ENCODE measurements at places on chromosomes 1 and 21.

DNA sequence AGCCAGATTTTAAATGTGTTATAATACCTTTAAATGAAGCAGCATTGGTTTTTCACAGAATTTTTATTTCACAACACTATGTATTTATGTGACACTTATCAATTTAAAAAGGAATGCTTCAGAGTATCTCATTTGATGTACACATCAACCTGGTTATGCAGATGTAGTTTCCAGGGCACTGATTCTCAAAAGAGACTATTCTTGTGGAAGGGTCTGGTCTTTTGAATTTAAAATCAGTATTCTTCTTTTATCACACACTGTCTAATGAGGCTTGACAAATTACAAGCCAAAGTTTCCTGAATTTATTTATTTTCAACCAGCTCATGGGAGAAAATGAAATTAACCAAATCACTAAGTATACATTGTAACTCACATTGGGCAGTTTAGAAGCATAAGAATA, 87.4 kb downstream of the NTPCR start:
- no peak for DNase-seq

DNA sequence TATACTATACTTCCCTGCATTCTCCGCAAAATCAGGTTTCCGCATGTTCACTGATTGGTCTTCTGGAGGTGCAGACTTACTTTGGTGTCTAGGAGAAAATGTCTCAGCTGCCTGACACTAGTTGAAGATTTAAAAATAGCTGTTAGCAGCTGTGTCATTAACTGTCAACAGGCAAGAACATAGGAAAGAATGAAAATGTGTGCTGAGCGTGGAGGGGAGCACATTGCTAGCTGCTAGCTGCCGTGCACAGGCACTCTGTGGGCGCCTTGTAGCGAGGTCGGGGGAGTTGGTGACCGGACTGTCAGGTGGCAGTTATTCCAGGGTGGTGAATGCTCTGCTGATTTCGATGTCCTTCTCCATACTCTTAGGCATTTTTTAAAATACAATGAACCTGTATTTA, 5.2 kb downstream of the FAAH start:
- DNase-seq: no peak

GRCh38 chr1:222522105-222522915, 25.6 kb downstream of the HHIPL2 start:
- DNase-seq: no peak

GRCh38 chr1:120176092-120176855, at the start of gene SEC22B:
Gene SEC22B (minus strand): TSS chr1:120176520. CDS start chr1:120176381, 139 bp downstream.
- peak; percentile 96 for DNase-seq

- no peak for DNase-seq
These were observed 371.1 kb upstream of the C1orf87 start for GRCh38 chr1:60444680-60445079.

GRCh38 chr1:77538956-77539518, 143.4 kb downstream of the ZZZ3 start:
- DNase-seq: peak; percentile 71

- peak; percentile 42 for DNase-seq
These were observed 29.3 kb upstream of the DDAH1 start for GRCh38 chr1:85494074-85494903.

DNA sequence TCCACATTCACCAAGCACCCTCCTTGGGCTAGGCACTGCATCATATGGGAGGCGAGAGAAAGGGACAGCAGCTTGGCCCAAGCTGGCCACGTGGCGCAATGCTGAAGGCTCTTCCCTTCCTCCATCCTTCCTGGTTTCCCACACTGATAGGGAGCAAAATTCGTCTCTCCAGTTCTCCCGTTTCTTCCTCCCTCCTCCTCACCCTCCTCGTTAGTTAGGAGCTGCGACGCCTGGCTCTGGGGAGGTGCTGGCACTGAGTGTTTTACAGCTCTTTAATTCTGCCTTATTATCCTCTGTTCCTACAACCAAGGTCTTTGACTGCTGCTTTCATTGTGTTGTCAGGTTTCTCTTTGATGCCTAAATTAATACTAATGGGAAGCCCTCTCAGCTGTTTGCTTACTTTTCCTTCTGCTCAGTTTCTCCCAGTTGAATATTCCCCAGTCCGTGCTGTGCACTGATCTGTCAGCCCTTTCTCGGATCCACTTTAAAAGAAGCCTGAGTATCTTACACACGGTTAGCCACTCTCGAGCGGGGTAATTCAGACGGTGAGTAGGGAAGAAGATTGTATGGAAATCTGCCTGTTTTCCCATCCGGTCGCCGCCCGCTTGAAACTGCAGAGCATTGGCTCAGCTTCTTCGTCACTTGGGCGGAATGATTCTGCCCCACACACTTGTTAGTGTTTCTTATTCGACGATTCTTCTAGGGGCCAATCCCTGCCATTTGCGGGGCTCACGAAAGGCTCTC, 56.2 kb upstream of the SMYD2 start:
- DNase-seq: no peak

- DNase-seq: no peak
These were observed 16.9 kb downstream of the AVPR1B start for GRCh38 chr1:206100226-206100815.

DNA sequence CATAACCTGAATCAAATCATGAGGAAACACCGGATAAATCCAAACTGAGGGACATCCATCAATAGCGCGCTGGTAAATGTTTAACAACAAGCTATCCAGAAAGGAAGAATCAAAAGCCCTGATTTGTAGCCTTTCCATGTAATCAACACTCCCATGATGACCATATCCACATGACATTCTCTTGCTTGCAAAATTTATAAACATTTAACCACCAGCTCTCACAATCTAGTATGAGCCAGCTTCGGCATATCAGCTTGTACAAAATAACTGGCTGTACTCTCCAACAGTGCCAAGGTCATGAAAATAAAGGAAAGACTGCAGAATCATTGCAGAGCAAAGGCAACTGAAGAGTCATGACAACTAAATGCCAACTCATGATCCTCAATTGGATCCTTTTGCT, 15.7 kb downstream of the HSD11B1 start:
- no peak for DNase-seq

DNA sequence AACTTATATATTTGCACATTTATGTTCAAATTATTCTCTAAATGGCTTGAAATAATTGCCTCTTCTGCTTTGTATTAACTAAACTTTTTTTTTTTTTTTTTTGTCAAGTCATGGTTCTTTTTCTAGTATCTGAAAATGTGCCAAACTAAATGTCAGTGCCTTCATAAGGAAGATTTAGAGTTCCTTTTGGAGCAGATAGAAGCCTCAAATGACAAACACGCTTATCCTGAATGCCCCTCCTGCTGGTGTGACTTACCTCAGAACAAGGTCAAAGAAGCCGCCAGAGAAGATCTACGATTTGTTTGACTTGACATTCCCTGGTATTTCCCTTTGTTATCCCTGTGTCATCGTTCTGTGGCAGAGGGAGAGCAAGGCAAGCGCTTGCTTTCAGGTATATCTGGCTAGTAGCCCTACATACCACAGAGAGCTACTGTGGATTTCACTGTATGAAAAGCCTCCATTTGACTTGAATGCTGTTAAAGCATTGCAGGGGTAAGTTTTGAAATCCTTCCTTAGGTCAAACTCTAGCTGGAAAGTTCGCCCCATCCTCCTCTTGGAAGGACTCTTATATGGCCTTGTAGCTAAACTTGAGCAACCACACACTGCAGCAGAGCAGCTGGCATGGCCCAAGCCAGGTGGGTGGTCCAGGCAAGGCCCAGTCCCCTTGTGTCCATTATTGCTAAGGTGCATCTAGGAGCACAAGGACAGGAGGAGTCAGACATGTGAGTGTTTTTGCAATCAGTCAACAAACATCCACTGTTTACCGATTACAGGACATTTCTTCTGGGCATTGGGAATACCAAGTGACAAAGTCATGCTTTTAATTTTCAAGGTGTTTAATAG, 285.4 kb upstream of the USP25 start:
- DNase-seq: no peak

GRCh38 chr1:181548497-181548896, 65.2 kb downstream of the CACNA1E start:
- no peak for DNase-seq

- DNase-seq: no peak
These were observed 182.1 kb downstream of the RHOU start for GRCh38 chr1:228917342-228917741.

DNA sequence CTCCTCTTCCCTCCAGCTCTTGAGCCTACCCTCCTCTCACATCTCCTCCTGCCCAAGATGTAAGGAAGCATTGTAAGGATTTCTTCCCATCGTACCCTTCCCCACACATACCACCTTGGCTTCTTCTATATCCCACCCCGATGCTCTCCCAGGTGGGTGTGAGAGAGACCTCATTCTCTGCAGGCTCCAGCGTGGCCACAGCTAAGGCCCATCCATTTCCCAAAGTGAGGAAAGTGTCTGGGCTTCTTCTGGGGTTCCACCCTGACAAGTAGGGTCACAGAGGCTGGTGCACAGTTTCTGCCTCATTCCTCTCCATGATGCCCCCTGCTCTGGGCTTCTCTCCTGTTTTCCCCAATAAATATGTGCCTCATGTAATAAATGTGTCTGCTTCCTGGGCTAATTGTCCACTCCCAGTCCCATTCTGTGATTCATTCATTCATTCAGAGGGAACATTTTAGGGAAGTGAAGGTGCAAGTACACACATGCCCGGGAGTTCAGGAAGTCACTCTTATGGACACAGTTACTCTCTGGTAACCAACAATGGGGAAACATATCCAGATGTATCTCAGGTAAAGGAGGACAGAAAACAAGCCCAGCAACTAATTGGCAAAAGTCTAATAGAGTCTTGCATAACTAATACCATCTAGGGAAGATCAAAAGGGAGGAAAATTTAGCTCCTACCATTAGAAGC, 1.9 kb downstream of the SPRR4 start:
- DNase-seq: no peak

GRCh38 chr1:15851210-15852035, 3.9 kb downstream of the SPEN start:
- DNase-seq: no peak

DNA sequence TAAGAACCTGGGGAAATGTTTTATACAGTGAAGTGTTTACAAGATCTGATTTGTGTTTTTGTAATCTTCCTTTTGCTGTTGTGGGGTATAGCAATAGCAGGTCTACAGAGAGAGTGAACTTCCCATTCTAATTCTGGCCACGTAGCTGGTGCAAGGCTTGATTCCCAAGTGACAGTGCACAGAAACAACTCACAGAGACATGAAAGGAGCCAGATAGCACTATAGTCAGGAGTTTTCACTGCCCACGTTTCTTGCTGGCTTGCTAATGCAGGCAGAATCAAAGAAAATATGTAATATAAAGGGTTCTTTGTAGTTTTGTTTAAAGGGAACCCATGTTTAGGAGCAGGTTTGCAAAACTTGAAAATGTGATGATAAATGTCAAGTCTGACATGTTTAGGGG, 170.9 kb upstream of the IVNS1ABP start:
- DNase-seq: no peak
